ENCODE measurements at places on chromosomes 12 and 14. TPM values are rescaled to one million over a fixed set of nuclear protein-coding genes. Genes with fewer than 3 reads are reported as not detected.

- H3K4me3 ChIP-seq, result no peak overlapping the region
- H3K4me1 ChIP-seq, result no peaks in the 10 kb centered on the region
- H3K36me3 ChIP-seq, result peaks cover 8% of the 10 kb centered on the region
- no peak overlapping the region for H3K27ac ChIP-seq
Measured at GRCh38 chr12:109069307-109070271, 17.2 kb downstream of the USP30 start.

GRCh38 chr12:102726686-102727085 is 190.4 kb downstream of the PAH start:
- DNase-seq, result no peak
- H3K36me3 ChIP-seq, result no peaks in the 10 kb centered on the region
- no peak overlapping the region for H3K27ac ChIP-seq
- no peak overlapping the region for H3K4me3 ChIP-seq
- no peaks in the 10 kb centered on the region for H3K27me3 ChIP-seq

- DNase-seq, result no peak
- H3K4me3 ChIP-seq, result no peak overlapping the region
- H3K27ac ChIP-seq, result no peak overlapping the region
- peaks cover 1% of the 10 kb centered on the region for H3K4me1 ChIP-seq
- no peaks in the 10 kb centered on the region for H3K27me3 ChIP-seq
Measured at GRCh38 chr14:56490379-56490778, 89.2 kb upstream of the TMEM260 start.

GRCh38 chr12:130608132-130608531 is 108.0 kb downstream of the RIMBP2 start:
- no peak overlapping the region for H3K4me3 ChIP-seq
- H3K27me3 ChIP-seq, result no peaks in the 10 kb centered on the region
- no peak for DNase-seq
- H3K36me3 ChIP-seq, result no peaks in the 10 kb centered on the region
- no peaks in the 10 kb centered on the region for H3K4me1 ChIP-seq
- no peak overlapping the region for H3K27ac ChIP-seq

SNAPC1 gene
- 5.2 TPM for polyA plus RNA-seq
